Heart right ventricle (tissue), 16 donors: ENCODE measurements at places on chromosomes 5 and 9. TPM values are rescaled to one million over a fixed set of nuclear protein-coding genes. Genes with fewer than 3 reads are reported as not detected.

The MYMK gene
- total RNA-seq, result not detected

The PKD2L2 gene
- 0.53 TPM for total RNA-seq

The WDR38 gene
- total RNA-seq, result not detected

The SPATA6L gene
- 1.5 TPM for total RNA-seq

The PCDHA7 gene
- 0.11 TPM for total RNA-seq

The FCN2 gene
- not detected for total RNA-seq

The LCN1 gene
- total RNA-seq, result not detected

The SNX24 gene
- total RNA-seq, result 11.8 TPM

The APC gene
- 28.5 TPM for total RNA-seq

The IL13 gene
- total RNA-seq, result 0.51 TPM

The FAM53C gene
- total RNA-seq, result 29.9 TPM

The ARHGEF39 gene
- not detected for total RNA-seq

The LYSMD3 gene
- 17.0 TPM for total RNA-seq

The ANXA2R gene
- 0.42 TPM for total RNA-seq

The IL3 gene
- total RNA-seq, result not detected

The AGXT2 gene
- total RNA-seq, result not detected

The ANKRD31 gene
- total RNA-seq, result 0.05 TPM

The COL15A1 gene
- 42.9 TPM for total RNA-seq
